Activated T-cell treated with anti-CD3 and anti-CD28 coated beads for 1 hour (primary cell): ENCODE measurements at places on chromosomes 7 and 10.

DNA sequence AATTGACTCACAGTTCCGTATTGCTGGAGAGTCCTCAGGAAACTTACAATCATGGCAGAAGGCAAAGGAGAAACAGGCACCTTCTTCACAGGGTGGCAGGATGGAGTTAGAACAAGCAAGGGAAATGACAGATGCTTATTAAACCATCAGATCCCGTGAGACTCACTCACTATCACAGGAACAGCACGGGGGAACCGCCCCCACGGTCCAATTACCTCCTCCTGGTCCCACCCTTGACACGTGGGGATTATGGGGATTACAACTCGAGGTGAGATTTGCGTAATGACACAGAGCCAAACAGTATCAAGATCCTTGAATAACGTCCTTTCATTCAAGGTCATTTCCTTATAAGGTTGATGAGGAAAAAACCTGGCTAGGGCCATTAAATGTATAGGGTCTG, 176.6 kb downstream of the TPK1 start:
- no peak for DNase-seq

- DNase-seq = no peak
Measured at GRCh38 chr10:29865700-29866355, 193.6 kb downstream of the JCAD start.

GRCh38 chr10:122459561-122460273, 1.6 kb upstream of the HTRA1 start:
- no peak for DNase-seq

DNA sequence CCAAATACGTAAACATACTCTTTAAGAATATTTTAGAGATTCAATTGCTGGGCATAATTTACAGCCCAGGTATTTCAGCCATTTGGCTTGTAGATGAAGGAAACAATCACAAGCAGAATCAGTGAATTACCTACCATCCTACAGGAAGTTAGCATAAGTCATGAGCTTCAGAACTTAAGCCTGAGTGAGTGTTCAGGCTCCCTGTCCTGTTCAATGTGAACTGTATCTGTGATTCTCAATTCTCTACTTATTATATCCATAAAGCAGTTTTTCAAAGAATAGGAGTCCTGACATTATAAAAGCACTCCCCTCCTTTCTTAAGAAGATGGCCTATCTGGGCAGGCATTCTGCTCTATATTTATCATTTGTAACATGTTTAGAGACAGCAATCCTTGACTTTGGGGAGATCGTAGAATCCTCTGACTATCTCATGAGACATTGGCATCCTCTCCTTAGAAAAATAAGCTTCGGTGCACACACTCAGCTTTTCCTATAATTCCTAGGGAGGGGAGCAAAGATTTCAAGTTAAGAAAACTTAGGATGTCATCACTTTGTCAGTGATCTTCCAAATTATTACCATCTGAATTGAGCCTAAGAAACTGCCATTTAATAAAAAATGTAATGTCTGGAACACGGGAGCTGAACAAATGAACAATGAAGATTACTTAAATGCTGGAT, 645.2 kb upstream of the IGFBP3 start:
- no peak for DNase-seq

GRCh38 chr7:159068893-159069448, 75.7 kb downstream of the VIPR2 start:
- DNase-seq = no peak

- no peak for DNase-seq
Measured at GRCh38 chr10:99537086-99537988, 4.6 kb downstream of the NKX2-3 start.

- peak; percentile 12 for DNase-seq
Measured at GRCh38 chr10:112115781-112116385, 67.7 kb downstream of the GPAM start.

DNA sequence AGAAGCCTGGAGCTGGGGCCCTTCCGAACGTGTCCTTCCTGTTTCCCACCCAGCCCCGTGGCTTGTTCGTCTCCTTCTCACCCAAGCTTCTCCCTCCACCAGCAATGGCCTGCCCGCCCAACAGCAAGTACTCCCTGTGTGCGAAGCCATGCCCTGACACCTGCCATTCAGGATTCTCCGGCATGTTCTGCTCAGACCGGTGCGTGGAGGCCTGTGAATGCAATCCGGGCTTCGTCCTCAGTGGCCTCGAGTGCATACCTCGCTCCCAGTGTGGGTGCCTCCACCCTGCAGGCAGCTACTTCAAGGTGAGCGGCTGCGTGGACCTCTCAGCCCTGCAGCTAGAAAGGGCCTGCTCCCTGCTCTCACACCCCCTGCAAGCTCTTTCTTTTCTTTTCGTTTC, 31.9 kb downstream of the ZAN start:
- no peak for DNase-seq

- DNase-seq = peak; percentile 22
Measured at GRCh38 chr7:30285067-30285535, 704 bp downstream of the ZNRF2 start.

GRCh38 chr10:35336084-35336831, at the start of gene CCNY:
Gene CCNY (plus strand): TSS chr10:35336509. CDS start chr10:35337054, 545 bp downstream.
- peak; percentile 77 for DNase-seq

GRCh38 chr10:1063232-1063865, 7.2 kb downstream of the WDR37 start:
- no peak for DNase-seq

DNA sequence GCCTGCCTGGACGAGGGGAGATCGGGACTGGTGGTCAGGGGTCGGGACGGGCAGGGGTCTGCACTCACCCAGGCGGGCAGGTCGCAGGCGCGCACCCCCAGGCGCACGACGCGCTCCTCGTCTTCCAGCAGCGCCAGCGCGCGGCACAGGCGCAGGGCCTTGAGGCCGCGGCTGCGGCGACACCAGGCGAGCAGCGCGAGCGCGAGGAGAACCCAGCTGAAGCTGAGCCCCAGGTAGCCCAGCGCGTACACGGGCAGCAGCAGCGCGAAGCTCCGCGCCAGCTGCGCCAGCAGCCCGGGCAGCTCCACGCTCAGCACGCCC, 328 bp downstream of the ESYT2 start:
- peak; percentile 51 for DNase-seq

DNA sequence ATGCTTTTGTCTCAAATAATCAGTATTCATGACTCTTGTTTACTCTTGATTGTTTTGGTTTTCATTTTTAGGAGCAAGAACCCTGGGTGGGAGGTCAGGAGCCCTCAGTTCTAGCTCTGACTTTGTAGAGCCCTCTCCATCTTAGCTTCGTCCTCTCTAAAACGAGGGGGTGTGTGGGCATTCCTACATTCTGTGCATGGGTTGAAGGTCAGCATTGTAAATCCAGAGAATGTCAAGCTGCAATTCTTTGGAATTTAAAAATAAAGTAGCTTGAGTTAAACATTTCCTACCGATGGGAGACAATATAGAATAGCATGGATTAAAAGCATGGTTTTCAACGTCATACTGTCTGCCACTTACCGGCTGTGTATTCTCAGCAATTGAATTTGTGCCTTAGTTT, 128.3 kb downstream of the PRPF18 start:
- DNase-seq = no peak

GRCh38 chr10:48898426-48898825, 41.2 kb downstream of the LRRC18 start:
- DNase-seq = no peak

DNA sequence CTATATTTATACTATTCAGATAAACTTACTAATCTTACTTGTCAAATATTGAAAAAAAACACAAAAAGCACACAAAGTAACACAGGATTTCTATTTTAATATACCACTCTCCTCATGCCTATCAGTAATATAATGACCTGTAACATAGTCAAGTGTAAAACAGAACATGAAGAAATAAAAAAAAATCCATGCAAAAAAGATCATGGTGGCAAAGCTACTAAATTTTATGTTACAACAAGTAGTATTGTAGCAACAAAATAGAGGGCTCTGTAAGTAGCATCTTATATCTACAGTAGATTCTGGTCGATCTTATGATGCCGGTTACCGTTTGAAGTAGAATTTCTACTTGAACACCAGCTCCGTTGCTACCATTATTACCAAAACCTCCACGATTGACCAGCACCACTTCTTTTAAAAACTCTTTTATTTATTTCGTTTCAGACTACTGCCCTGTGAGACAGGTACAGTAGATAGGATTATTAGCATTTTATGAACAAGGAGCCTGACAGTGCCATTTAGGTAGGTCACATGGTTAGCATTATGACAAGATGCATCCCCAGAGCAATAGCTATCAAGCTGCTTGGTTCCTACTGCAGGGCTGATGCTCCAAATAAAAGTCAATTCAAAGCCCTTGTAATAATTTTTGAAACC, 2.1 kb downstream of the CPED1 start:
- DNase-seq = no peak

GRCh38 chr10:74871595-74872382, 45.4 kb downstream of the KAT6B start:
- DNase-seq = no peak

DNA sequence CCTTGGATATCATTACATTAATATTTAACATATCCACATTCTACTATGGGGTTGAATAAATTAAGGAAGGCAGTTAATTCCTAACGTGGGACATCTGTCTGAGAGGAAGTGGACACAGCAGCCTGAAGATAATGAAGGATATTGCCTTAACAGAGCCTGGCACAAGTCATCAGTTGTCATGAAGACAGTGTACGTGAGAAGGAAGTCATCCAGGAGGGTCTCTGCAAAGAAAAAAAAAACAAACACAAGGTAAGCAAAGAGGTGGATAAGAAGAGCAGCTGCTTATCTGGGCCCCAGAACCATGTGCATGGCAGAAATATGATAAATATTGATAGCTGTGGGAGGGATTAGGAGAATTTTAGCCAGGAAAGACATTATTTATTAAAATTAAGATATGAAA, 190.0 kb downstream of the RAPGEF5 start:
- no peak for DNase-seq

- DNase-seq = no peak
Measured at GRCh38 chr7:107890493-107890961, 456 bp upstream of the DLD start.

- no peak for DNase-seq
Measured at GRCh38 chr7:30697719-30698460, 15.6 kb upstream of the CRHR2 start.

DNA sequence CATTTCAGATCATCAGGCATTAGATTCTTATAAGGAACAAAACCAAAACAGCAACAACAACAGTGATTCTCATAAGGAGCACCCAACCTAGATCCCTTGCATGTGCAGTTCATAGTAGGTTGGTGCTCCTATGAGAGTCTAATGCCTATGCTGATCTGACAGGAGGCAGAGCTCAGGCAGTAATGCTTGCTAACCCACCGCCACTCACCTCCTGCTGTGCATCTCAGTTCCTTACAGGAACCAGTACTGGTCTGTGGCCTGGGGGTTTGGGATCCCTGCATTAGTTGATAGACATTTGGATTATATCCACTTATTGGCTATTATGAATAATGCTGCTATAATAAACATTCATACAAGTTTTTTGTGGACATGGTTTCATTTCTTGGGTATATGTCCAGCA, 14.0 kb downstream of the MKLN1 start:
- DNase-seq = no peak

DNA sequence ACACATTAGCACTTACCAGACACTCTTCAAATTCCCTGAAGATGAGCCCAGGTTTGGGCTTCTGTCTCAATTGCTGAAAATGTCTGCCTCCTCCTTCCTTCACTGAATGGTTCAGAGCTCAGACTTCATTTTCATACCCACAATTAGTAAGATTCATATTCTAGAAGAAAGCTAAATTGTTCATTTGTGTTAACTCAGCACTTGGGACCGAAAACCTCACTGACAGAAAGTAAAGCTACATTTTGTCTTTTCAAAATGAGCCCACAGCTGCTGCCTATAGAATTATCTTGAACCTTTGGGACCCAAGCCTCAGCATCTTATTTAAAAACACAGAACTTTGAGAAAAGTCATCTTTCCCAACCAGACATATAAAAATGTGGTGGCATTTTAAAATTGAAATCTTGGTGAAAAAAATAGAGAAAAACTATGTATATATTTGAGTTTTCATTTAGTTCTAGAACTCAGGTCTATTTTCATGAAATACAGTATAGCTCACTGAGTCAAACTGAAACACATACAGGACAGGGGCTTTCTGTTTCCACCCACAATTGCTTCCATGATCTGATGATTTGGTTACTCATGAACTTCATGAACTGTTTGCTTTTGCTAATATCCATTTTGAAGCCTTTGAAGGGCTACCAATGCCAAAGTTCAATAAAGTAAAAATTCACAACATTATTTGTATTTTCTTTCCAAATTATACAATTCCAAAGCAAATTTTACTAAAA, 119.1 kb upstream of the PFKP start:
- no peak for DNase-seq

- no peak for DNase-seq
Measured at GRCh38 chr7:1616741-1617140, 46.9 kb upstream of the PSMG3 start.

DNA sequence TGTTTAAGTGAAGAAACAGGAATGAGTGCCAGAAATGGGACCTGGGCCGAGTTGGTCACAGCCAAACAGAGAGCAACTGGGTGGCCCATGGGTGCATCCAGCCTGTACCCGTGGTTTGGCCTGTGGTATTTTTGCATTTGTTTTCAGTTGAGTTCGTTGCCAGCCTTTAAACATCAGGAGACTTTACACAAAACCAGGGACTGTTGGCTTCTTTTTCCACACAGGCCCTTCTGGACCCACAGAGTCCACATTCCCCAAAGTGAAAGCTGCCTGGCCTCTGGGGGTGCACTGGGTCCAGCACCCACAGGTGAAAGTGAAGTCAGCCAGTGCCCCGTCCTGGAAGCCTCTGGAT, 54.1 kb upstream of the TNS3 start:
- DNase-seq = no peak

DNA sequence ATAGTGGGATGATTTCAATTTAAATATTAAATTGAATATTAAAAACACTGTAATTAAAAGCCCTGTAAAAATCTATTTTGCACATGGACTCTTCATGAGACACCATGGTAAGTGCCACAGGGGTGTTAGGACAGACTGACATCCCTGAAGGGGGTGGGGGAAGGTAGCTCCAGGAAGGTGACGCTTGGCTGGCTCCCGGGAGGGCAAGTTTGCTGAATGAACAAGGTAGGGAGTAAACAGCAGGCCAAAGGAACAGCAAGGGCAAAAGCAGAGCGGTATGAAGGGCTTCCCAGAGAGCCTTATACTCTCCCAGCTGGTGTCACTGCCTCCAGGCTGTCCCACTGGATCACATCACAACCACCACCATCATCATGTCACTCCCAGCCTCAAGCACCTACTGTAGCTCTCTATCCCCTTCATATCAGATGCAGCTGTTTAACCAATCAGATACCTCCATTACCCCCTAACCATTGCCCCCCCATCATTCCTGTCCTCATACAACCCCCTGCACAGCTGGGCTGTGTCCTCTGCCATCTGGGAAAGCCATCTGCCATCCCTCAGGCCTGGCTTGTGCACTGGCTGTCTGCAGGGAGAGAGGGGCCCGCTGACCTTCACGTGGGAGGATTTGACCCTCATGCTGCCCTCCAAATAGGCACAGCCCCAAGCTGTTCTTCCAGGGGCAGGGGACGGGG, 19.5 kb downstream of the HSPA12A start:
- DNase-seq = no peak
